ENCODE measurements at places on chromosomes 2 and 18.

DNA sequence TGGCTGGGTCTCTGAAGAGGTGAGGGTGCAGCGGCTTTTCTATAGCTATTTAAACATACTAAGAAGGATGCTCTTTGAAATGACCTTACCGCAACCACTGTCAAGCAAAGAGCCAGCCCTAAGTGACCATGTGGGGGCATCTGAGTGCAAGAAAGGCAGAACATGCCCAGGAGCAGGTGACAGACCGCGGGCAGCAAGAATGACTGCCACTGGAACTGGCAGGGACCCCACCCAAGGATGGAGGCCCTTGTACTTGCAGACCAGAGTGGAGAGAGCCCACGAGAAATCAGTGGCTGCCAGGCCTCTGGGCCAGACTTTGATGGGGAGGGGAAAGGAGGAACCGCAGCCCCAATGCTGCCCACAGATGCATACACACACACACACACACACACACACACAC is 33.1 kb downstream of the DNMT3A start:
- no peaks in the 10 kb centered on the region for H3K27me3 ChIP-seq
- DNase-seq, result no peak
- H3K36me3 ChIP-seq, result no peaks in the 10 kb centered on the region
- H3K27ac ChIP-seq, result no peak overlapping the region
- peaks cover 8% of the 10 kb centered on the region for H3K4me1 ChIP-seq

GRCh38 chr2:42775186-42775585 is 11.3 kb upstream of the OXER1 start:
- no peaks in the 10 kb centered on the region for H3K27me3 ChIP-seq
- no peak overlapping the region for H3K27ac ChIP-seq
- no peak for DNase-seq
- H3K36me3 ChIP-seq, result no peaks in the 10 kb centered on the region
- H3K4me1 ChIP-seq, result no peaks in the 10 kb centered on the region

DNA sequence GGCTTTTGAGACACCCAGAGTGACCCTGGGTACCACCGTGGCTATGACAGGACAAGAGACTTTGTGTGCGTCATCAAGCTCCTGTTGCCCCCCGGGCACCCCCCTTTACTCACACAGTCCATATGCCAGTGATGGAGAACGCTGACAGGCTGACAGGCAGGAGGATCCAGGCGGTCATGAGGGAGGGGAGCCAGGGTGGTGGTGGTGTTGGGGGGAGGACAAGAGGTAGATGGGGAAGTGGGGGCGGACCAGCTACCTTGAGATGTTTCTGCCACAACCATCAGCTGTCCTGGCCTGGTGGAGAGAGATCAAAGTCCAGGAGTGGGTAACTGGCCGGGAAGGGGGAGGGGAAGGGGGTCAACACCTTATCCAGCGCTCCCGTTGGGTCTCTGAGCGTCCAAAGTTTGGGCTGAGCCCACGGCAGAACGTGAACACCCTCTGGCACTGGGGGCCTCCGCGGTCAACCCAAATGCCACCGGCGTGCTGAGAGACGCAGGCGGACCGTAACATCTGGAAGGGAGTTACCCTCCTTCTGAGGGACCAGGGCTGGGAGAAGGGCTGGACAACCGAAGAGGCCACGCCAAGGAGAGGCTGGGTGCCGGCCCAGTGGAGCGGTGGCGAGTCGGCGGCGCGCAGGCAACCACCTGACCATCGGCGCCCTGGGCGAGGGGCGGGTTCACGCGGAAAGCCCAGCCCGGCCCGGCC is 575 bp downstream of the TMEM150A start:
- no peak overlapping the region for H3K27ac ChIP-seq
- peak overlapping the region; percentile 81 for H3K4me3 ChIP-seq
- H3K4me1 ChIP-seq, result peaks cover 15% of the 10 kb centered on the region
- no peaks in the 10 kb centered on the region for H3K27me3 ChIP-seq

GRCh38 chr2:43609290-43609918 is 13.6 kb upstream of the THADA start:
- no peak overlapping the region for H3K27ac ChIP-seq
- DNase-seq, result peak; percentile 72
- H3K4me1 ChIP-seq, result no peaks in the 10 kb centered on the region
- no peaks in the 10 kb centered on the region for H3K27me3 ChIP-seq
- no peaks in the 10 kb centered on the region for H3K36me3 ChIP-seq
- no peak overlapping the region for H3K4me3 ChIP-seq

DNA sequence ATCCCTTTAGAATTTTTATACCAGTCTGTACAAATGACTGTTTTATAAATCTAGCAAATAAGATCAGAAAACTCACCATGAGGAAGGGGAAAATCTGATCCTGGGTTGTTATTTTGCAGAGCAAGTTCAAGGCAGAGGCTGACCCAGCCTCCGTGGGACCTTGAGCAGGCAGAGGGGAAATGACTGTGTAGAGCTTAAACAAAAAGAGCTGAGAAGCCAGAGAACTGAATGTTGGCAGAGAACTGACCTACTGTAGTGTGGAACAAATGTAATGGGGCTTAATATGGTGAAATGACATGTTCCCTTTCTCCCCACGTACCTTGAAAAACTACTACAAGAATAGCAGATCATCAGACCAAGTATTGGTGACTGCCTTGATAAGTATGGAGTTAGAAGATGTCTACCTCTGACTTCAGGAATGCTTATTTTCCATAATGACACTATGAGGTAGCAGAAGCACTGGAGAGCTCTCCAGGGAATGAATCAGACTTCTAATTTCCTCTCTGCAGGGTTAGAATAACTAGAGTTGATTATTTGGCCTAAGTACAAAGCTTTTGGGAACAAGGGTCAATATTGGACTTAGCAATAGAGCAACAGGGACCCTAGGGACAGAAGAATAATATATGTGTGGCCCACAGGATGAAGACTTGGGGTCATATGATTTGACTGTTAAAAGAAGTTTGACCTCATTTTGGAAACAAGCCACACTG is 304.4 kb downstream of the CCDC178 start:
- no peaks in the 10 kb centered on the region for H3K27me3 ChIP-seq
- no peaks in the 10 kb centered on the region for H3K36me3 ChIP-seq
- DNase-seq, result no peak
- H3K4me1 ChIP-seq, result no peaks in the 10 kb centered on the region
- H3K4me3 ChIP-seq, result no peak overlapping the region
- H3K27ac ChIP-seq, result no peak overlapping the region

DNA sequence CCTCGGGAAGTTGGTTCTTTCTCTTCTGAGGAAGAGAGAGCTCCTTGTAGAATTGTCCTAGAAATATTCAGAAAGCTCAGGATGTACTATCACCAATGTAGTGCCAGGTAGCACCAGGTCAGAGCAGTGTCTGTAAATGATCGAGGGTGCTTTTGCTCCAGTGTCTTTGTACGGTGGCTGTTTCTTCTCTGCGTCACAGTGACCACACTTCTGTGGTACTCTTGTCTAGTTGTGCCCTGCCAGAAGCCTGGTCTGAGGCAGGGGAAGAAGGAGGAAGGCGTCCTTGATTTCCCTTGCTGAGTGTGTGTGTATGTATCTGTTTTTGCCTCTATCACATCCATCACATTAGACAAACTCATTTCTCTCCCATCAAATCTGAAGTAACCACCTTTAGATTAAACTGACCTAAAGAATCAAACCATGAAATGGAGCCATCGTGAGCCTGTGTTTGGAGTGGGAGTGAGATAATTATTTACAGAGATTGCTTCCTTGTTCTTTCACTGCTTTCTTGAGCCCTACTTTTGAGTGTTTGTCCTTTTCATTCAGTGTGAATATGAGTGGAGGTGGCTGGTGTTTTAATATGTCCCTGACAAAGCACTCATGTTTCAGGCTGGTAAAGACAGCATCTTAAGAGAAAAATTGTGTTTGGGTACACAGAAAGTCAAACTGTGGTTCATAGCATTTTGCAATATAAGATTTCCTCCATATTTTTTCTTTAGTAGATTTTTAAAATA is 97.2 kb downstream of the ACOXL start:
- H3K27me3 ChIP-seq, result no peaks in the 10 kb centered on the region
- H3K27ac ChIP-seq, result no peak overlapping the region
- no peaks in the 10 kb centered on the region for H3K36me3 ChIP-seq
- DNase-seq, result no peak
- H3K4me3 ChIP-seq, result no peak overlapping the region

GRCh38 chr2:6423157-6423556 is 442.6 kb downstream of the CMPK2 start:
- no peak overlapping the region for H3K4me3 ChIP-seq
- H3K4me1 ChIP-seq, result no peaks in the 10 kb centered on the region
- no peaks in the 10 kb centered on the region for H3K36me3 ChIP-seq
- no peak for DNase-seq
- no peak overlapping the region for H3K27ac ChIP-seq
- no peaks in the 10 kb centered on the region for H3K27me3 ChIP-seq

DNA sequence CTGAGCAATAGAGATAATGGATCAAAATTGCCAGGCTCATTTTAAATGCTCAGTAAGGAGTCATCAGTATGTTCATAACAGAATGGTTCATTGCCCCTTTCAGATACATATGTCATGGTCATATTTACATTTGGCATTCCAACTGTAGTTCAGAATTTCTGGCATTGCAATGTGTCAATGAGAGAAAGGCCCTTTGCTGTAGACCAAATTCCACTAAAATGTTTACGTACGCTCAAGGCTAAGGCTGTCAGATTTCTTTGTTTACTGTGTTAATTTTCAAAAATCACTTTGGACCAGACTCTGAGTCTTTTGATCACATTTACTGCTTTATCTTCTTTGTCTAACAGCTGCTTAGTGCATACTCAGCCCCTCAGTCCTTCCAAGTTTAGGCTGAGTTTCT is 213.5 kb downstream of the PIK3C3 start:
- H3K27ac ChIP-seq, result no peak overlapping the region
- no peaks in the 10 kb centered on the region for H3K27me3 ChIP-seq
- no peaks in the 10 kb centered on the region for H3K36me3 ChIP-seq

- peaks cover 3% of the 10 kb centered on the region for H3K36me3 ChIP-seq
- no peaks in the 10 kb centered on the region for H3K27me3 ChIP-seq
- no peak overlapping the region for H3K27ac ChIP-seq
These were observed 91.5 kb downstream of the SETBP1 start for GRCh38 chr18:44771956-44772917.

DNA sequence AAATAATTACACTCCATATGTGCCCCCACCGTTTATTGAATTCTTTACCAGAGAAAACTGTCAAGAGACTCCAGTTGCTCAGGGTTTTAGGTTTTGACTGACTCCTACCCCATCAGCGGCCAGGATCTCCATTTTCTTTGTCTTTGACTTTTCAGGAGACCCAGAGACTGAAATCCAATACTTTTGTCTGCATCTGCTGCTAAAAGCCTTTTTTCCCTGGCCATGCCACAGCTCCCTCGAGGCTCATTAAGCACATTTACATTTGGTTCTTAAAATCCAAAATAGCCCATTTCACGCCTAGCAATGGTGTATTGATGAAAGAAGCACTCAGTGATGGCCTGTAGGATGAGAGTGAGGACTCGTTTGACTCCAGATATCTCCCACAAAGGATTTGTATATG is 332.6 kb upstream of the ACVR2A start:
- DNase-seq, result no peak
- H3K36me3 ChIP-seq, result no peaks in the 10 kb centered on the region
- H3K27ac ChIP-seq, result peak overlapping the region; percentile 82
- no peak overlapping the region for H3K4me3 ChIP-seq
- no peaks in the 10 kb centered on the region for H3K27me3 ChIP-seq
- H3K4me1 ChIP-seq, result peaks cover 10% of the 10 kb centered on the region

DNA sequence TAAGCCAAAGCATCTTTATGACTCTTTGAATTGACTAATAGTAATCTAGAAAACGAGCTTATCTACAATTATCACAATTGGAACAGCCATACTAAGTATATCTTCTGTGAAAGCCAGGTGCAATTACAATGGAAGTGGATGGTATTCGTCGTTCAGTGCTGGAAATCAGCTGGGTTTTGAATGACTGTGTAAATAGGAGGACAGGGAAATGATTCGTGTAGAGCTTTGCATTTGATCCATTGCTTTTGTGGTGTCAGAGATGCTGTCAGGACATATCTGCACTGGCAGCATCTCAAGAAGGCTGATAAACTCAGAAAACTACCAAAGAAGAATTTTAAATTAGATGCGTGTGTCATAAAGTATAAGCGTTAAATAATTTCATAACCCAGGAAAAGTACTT is 187.1 kb downstream of the ZNF407 start:
- no peak overlapping the region for H3K27ac ChIP-seq
- no peak overlapping the region for H3K4me3 ChIP-seq
- DNase-seq, result no peak
- H3K36me3 ChIP-seq, result no peaks in the 10 kb centered on the region
- no peaks in the 10 kb centered on the region for H3K4me1 ChIP-seq
- H3K27me3 ChIP-seq, result no peaks in the 10 kb centered on the region

DNA sequence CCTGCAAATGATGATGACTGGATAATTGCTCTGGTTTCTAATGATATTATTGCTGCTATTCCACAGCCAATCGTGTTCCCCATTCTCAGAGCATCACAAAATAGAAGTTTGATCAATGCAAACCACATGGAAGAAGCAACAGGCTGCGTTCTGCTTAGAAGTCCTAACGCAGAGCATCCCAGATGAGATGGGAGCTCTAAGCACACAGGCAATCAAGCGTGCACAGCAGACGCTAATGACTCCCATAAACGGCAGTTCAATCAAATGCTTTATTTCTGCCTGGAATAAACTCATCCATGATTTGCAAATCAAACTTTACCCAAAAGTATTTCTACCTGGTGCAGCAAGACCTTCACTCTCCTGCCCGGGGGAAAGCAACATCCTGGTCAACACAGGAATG is 304.2 kb downstream of the FBXO15 start:
- no peak overlapping the region for H3K27ac ChIP-seq
- no peaks in the 10 kb centered on the region for H3K36me3 ChIP-seq

DNA sequence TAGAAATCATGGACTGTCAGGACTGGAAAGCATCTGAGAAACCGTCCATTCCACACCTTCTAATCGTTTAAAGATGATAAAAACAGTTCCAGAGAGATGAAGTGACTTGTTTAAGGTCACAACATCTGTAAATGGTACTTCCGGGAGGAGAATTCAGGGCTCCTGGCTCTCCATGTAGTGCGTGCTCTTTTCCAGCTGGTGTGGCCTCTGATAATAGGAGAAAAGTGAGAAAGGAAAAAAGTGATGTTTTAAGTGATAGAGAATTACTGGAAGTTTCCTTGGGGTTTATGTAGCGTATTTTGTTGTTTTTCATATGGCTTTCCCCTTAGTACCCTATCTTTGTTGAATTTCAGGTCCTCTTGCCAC is 663 bp downstream of the C2orf49 start:
- H3K4me1 ChIP-seq, result peaks cover 5% of the 10 kb centered on the region
- H3K36me3 ChIP-seq, result peaks cover 33% of the 10 kb centered on the region
- H3K27ac ChIP-seq, result no peak overlapping the region
- peak overlapping the region; percentile 92 for H3K4me3 ChIP-seq

DNA sequence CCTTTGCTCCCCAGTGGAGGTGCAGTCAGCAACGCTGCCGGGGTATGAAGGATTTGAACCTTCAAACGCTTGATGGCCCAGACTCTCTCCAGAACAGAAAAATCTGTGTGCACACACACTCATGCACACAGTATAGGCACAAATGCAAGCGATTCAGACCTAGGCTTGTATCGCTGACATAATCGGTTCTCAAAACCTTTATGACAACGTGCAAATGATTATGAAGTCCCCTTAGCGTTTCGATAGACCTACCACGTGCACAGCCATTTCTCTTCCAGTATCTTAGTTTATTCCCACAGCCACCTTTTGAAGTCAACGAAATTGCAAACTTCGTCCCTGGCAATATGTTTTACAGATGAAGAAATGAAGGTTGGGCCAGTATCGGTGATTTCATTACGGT is 138.9 kb upstream of the MYCN start:
- no peak overlapping the region for H3K27ac ChIP-seq
- no peak for DNase-seq
- H3K27me3 ChIP-seq, result no peaks in the 10 kb centered on the region
- H3K4me1 ChIP-seq, result no peaks in the 10 kb centered on the region
- H3K36me3 ChIP-seq, result no peaks in the 10 kb centered on the region
- H3K4me3 ChIP-seq, result no peak overlapping the region

GRCh38 chr18:48302736-48303135 is 106.4 kb downstream of the ZBTB7C start:
- no peak overlapping the region for H3K27ac ChIP-seq
- peaks cover 4% of the 10 kb centered on the region for H3K27me3 ChIP-seq
- H3K4me3 ChIP-seq, result no peak overlapping the region
- H3K36me3 ChIP-seq, result no peaks in the 10 kb centered on the region
- DNase-seq, result no peak
- peaks cover 7% of the 10 kb centered on the region for H3K4me1 ChIP-seq
